ENCODE measurements at places on chromosomes 7 and 10.

DNA sequence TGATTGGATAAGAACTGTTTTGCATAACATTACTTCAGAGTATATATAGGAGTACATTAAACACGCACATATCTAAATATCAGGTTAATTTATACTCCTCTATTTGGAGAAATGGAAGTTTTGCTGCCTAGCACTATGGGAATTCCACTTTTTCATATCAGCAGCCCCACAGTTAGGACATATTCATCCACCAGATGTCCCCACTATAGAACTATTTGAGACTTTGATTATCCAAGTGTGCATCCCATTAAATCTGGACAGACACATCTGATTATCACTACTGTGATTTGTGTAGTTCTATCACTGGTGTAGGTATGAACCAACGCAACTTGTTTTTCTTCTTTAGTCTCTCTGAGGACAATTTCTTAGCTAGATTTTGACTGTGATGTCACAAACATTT, 345.7 kb downstream of the THSD7A start:
- no peak for DNase-seq

GRCh38 chr10:114662646-114663217, 4.7 kb upstream of the ABLIM1 start:
- no peak for DNase-seq

DNA sequence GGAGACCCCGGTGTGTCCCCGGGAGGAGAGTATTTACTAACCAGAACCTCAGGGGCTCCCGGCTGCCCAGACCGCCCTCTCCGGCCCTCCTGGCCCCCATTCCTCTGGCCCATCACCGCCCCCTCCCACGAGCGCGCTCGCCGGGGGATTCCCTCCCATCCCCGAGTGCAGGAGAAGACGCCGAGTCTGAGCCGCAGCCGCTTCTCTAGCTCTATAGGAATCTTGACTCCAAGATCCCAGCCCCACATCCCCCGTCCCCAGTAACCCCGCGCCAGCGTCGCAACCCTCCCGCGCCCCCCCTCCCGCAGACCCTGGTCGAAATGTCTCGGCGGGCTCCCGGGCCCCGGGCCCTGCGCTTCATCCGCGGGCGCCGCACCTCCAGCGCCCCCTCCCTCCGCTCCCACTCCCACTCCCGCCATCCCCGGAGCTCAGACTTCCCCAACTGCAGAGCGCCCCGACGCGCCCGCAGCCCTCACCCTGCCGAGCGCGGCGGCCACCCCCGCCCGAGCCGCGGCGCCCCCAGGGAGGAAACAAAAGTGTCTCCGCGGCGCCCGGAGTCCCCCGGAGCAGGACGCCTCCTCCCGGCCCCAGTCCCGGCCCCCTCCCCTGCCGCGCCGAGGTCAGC, 541 bp downstream of the ELMO1 start:
- no peak for DNase-seq

DNA sequence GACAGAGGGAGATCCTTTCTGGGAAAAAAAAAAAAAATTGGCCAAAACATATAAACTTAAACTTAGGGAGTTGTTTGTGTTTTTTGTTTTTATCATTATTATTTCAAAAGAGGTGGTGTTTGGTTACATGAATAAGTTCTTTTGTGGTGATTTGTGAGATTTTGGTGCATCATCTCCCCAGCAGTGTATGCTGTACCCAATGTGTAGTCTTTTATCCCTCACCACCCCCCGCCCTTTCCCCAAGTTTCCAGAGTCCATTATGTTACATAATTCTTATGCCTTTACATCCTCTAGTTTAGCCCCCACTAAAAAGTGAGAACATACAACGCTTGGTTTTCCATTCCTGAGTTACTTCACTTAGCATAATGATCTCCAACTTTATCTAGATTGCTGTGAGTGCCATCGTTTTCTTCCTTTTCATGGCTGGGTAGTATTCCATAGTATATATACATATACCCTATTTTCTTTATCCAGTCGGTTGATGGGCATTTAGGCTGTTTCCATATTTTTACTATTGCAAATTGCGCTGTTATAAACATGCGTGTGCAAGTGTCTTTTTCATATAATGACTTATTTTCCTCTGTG, 148.1 kb upstream of the ZNF92 start:
- DNase-seq, result no peak

DNA sequence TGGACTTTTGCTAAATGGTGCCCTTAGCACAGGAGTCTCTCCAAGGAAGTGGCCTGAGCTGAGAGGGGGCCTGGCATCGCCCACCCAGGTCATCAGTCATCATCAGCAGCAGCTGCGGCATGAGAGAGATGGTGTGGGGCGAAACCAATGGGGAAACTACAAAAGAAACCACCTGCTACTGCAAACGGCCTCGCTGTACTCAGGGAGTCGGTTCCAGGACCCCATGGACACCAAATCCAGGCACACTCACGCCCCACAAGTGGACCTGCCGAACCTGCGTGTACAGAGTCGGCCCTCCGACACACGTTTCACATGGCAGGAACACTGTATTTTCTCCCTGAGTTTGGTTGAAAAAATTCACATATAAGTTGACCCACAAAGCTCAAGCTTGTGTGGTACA, 37.8 kb downstream of the DIP2C start:
- no peak for DNase-seq

- DNase-seq, result no peak
These were observed 88.1 kb downstream of the GSAP start for GRCh38 chr7:77327932-77328628.

GRCh38 chr10:112389271-112389822, 15.4 kb downstream of the ACSL5 start:
- peak; percentile 35 for DNase-seq

GRCh38 chr10:32923849-32924248, 34.2 kb downstream of the ITGB1 start:
- no peak for DNase-seq

DNA sequence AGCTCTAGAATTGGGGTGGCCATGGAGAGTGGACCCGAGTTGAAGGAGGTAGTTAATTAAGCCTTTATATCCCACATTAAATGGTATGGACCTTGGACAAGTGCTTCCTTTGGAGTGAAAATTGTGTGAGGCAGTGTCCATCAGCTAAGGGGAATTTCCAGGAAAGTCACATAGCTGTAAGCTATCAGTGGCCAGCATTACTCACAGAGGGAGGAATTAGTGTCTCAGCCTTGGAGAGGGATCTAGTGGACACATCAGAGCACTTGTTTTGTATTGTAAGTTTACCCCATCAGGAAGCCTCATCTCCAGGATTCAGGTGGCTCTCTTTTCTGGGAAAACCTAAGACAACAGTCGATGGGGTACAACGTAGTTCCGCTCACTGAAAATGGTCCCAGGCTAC, 416.7 kb downstream of the TFEC start:
- no peak for DNase-seq

- DNase-seq, result no peak
These were observed 14.6 kb downstream of the MDFIC start for GRCh38 chr7:114936471-114936870.

- DNase-seq, result peak; percentile 99
These were observed 92.0 kb upstream of the MKLN1 start for GRCh38 chr7:131235489-131236317.

- DNase-seq, result peak; percentile 85
These were observed 101.2 kb upstream of the PARD3 start for GRCh38 chr10:34916314-34916713.

- no peak for DNase-seq
These were observed 223.6 kb upstream of the CELF2 start for GRCh38 chr10:10794046-10794445.

GRCh38 chr7:121429798-121430197, 33.7 kb upstream of the FAM3C start:
- DNase-seq, result no peak

DNA sequence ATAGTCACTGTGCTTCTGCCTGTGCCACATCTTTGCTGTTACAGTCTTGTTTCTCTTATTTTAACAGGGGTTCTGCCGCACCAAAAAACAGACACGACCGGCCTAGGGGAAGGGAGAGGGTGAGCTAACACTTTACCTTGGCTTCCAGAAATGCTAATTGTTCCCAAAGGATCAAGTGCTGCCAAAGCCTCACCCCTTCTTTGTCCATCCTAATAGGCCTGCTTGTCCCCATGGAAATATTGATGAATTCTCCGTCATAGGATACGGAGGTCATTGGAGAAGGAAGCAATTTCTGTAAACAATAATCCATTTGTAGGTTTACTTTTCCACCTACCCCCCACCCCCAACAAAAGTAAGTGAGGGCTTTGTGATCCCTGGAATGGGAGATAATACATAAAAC, 567.3 kb downstream of the KCNMA1 start:
- no peak for DNase-seq

All from astrocyte of the spinal cord (primary cell).